ENCODE measurements at places on chromosomes 3 and 15.

- no peak for DNase-seq
These were observed 63.8 kb downstream of the ATP1B3 start for GRCh38 chr3:141940194-141940776.

- DNase-seq: no peak
These were observed 120.9 kb downstream of the NR2E3 start for GRCh38 chr15:71931261-71931660.

DNA sequence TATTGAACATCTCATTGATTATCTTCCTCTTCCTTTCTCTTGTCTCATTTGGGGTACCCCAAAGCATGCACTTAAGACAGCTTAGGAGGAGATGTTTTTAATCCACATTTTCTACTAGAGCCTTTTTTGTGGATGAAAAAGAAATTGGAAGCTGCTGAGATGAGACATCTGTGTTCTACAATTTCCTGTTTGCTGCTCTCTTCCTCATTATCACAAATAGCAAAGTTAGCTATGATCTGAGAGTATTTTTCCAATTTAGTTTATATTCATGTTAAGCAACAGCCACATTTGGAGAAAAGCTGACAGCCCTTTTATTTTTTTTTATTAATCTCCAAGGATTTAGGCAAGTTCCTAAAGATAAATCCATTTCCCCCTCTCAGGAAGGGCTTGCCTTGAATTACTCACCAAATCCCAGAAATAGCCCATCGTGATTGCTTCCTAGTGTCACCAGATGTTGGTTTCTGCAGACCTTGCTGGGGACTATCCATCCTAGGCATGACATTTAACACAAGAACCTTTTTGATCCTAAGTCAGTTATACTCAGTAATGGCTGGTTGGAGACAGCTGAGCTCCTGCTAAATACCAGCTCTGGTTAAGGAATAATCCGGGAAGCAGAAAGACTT is 70.8 kb upstream of the FILIP1L start:
- DNase-seq: no peak

DNA sequence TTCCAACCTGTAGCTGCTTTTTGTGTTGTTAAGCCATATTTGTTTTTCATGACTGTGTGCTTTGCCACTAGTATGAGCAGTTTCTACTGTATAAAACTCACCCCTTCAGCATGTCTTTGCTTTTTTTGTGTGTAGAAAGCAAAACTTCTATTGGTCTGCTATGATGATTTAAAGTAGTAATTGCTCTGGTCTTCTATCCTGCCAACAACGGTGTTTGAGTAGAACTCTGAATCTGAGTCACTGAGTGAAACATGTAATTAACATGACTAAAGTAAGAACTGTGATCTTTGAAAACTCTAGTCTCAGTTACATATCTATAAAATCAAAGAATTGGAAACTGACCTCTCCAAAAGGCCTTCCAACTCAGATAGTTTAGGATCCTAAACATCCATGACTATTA is 133.6 kb downstream of the TPRG1 start:
- no peak for DNase-seq

- DNase-seq: no peak
These were observed 64.5 kb downstream of the EPHA3 start for GRCh38 chr3:89171687-89172545.

DNA sequence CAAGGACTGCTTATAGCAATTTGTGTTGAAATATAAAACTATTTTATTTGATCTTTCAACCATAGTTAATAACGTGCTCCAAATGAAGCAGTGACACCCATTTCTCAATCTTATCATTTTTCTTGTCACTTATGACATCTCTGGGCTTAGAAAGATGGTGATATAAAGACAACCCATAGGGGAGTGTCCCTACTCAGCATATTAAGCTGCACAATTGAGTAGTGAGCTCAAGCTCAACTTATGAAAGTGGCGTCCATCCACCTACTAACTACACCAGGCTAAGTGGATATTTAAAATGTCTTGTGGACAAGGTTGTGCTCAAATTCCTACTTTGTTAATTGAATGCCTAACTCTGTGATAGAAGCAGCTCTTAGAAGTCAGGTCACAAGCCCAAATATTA is 46.7 kb downstream of the SLC9C1 start:
- no peak for DNase-seq

- DNase-seq: no peak
These were observed 14.9 kb downstream of the MINAR1 start for GRCh38 chr15:79447060-79447459.

GRCh38 chr3:47741925-47742324 is 39.8 kb downstream of the SMARCC1 start:
- no peak for DNase-seq

DNA sequence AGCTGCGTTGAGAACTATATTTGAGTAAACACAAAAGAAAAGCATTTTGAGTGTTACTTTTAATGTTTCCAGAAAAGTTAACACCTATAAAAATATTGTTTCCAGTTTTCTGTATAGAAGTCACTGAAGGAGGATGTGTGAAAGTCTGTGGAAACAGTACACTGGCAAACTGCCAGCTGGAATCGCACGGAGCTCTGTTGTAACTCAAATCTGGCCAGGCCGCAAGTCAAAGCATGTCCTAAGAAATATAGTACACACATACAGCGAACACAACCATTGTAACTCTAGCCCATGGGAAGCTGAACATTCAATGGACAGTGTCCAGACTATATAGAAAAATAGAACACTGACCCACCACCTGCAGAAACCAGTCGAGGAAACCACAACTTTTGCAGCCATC is 657.2 kb downstream of the FHIT start:
- DNase-seq: no peak

GRCh38 chr3:186849374-186849975 is 7.0 kb downstream of the ADIPOQ start:
- peak; percentile 43 for DNase-seq

Measured in NCI-H187 (cell line).